ENCODE measurements at places on chromosomes 2 and 18.

- no peak for DNase-seq
These were observed 83.1 kb downstream of the PTH2R start for GRCh38 chr2:208489687-208490086.

GRCh38 chr2:217740178-217740577 is 262.6 kb downstream of the TNS1 start:
- no peak for DNase-seq

DNA sequence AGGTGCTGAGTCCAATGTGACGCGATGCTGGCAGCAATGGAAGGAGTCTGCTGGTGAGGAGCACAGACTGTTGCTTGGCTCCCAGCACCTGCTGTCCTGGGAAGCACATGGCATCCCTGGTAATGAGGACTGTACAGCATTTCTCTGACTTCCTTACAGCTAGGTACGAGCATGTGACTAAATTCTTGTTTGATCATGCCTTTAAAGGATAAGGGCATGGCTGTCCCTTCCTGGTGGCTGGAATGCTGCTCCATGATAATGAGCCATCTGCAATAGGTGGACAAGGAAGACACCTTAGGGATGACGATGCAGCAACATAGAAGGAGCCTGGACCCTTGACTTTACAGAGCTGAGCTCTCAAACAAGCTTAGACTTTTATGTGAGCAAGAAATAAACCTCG is 278.0 kb upstream of the SPRED2 start:
- DNase-seq, result no peak

DNA sequence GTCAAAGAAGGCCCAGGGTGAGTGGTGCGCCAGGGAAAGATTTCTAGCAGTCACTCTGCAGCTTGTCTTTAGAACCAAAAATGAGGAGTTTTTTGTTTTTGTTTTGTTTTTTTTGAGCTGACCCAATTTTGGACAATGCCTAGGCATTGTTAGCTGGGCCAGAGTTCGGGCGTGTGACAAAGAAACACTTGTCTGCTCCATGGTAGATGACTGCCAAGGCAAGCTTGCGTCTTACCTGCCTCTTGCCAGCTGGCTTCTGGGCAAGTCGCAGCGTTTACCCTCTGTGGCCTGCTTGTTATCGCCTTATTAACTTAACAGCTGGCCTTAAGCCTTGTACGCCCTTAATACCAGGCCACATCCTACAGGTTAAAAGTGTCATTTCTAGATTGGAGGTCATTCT is 114.3 kb downstream of the GALNT1 start:
- DNase-seq, result no peak

- peak; percentile 33 for DNase-seq
These were observed 91.9 kb upstream of the STK17B start for GRCh38 chr2:196263181-196263747.

- DNase-seq, result no peak
These were observed 1.0 kb upstream of the NPHP1 start for GRCh38 chr2:110205660-110206455.

- peak; percentile 39 for DNase-seq
These were observed 43.7 kb upstream of the SEMA4C start for GRCh38 chr2:96913398-96914202.

GRCh38 chr2:127220768-127221527 is 849 bp upstream of the CYP27C1 start:
- no peak for DNase-seq

DNA sequence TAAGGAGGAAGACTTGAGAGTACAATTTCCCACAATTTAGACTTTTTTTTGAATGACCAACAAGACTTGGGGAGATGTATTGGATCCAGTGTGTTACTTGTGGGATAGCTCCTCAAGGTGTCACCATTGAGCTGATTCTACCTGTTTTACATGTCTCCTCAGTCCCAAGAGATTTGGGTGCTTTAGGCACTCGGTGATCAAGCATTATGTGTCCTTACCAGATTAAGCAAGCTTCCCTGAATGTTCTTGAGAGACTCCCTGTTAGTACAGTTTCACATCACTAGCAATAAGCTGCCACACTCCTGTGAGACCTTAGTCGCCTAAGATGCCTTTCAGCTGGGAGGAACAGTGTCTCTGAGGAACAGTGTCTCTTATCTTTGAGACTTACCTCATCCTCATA is 384.3 kb upstream of the SYT4 start:
- DNase-seq, result no peak

DNA sequence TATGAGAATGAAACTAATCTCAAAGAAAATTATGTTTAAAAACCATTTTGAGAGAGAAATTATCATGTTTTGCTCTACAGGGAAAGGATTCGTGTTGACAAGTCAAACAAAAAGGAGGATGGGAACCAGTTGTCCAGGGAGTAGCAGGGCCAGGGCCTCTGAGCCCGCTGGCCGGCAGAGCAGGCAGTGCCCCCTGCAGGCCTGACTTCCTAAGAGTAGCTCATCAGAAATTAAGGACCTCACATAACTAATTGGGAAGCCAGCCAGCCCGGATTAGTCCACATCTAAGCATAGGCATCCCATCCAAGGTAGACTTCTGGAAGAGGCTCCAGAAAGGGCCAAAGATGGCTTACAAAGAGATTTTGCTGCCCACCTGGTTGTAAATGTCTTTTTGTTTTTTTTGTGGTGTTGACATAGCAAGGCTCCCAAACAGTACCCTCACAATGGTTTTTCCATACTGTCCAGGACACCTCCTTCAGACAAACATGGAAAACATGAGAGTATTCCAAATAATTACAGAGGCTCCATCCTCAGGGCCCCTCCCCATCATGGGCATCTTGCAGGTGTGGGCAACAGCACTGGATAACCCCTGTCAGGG is 241.2 kb upstream of the TANK start:
- peak; percentile 2 for DNase-seq

DNA sequence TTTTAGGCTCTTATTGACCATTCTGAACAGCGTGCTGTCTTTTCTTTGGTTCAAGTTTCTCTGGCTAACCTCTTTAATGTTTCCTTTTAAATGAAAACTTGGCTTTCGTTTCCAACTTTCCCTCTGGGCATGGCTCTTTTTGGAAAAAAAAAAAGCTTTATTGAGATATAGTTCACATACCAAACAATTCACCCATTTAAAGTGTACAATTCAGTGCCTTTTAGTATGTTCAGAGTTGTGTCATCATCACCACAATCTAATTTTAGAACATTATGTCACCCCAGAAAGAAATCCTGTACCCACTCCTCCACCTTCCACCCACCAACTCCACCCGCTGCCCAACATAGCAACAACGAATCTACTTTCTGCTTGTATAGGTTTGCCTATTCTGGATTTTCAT is 322.4 kb downstream of the ADCYAP1 start:
- no peak for DNase-seq

GRCh38 chr2:85428343-85428881 is 9.9 kb downstream of the SH2D6 start:
- DNase-seq, result no peak

DNA sequence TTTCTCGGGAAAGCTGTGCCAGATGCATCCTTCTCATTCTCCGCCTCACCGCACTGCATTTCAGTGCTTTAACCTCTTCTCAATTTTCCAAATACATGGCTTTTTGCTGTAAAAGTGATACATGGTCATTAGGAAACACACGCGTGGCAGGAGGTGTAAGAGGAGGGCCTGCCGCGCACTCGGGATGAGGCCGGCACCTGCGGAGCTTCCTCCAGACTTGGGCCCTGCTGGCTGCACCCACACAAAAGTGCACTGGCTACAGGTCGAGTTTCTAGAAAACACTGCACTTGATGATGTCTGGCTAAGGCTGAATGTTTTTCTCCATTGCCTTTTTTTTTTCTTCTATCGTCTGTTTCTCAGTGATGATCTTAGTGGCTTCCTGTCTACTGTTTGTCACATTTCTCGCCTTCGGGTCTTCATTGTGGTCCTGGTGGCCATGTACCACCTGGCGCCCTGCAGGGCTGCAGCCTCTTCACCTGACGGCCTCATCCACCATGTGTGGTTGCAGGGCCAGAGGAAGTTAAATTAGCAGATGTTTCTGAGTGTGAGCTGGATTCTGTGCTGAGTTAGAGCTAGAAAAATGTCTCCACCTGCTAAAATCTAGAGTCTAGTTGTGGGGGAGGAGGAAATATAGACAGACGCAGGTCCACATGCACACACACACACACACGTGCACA is 7.6 kb downstream of the KCNG2 start:
- no peak for DNase-seq

DNA sequence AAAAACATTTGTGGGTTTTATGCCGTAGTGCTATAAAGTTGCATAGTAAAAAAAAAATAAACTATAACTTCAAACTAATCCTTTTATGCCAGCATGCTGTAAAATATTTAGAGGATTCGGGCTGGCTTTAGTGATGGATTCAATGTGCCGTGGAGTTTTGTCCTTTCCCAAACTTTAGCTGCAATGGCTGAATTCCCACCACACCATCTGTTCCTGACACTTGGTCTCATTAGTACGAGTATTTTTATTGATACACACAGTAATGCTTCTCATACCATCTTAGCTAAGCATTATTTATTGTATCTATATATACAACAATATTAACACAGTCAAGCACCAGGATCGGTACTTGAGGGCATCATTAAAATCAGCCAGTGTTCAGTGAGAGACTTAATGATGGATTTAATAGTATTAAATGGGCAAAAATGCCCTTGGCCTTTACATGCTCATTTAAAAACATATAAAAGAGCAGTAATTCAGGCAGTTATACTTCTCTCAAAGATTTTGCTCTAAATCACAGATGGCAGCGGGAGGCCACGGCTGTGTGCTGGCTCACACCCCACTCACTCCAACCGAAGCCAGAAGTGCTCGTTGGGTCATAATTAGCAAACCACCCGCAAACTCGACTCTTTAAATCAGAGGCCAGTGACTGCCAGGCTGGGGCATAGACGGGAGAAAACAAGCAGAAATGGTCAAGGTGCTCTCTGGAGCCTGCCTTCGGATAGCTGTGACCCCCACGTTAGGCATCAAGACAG is 297.0 kb upstream of the REV1 start:
- DNase-seq, result no peak

DNA sequence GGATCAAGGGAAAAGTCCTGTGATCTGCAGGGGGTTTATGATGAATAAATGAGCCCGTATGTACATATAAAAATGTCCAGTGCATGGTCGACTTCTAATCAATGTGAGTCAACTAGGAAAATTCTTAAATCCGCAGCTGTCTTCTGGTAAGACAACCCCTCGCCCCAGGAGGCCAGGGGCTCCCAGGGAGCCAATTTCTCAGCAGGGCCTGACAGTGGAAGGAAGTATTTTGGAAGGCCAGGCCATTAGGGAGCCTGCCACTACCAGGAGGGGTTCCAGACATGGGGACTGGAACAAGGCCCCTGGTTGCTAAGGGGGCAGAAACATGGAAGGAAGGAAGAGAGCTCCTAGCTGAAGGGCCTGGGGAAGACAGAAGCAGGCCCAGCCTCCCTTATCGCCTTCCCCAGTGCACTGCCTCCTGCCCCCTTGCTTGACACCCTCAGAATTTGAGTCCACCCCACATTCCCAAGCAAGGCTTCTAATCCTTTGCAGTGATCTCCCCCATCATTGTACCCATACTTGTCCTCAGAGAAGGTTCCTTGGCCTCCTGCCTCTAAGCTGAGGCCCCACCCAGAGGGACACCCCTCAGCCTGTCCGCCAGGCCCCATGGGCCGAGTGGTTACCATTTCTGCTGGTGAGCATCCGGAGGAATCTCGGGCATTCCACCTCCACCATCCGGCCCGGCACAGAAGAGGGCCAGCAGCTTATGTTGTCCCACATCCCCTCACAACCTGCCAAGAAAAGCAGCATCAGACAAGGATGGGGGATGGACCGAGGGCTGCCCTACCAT is 45.9 kb downstream of the SCTR start:
- no peak for DNase-seq

GRCh38 chr2:185466915-185467314 is 271.7 kb upstream of the FSIP2 start:
- no peak for DNase-seq

- no peak for DNase-seq
These were observed 59.8 kb downstream of the BCL2 start for GRCh38 chr18:63259567-63260379.

DNA sequence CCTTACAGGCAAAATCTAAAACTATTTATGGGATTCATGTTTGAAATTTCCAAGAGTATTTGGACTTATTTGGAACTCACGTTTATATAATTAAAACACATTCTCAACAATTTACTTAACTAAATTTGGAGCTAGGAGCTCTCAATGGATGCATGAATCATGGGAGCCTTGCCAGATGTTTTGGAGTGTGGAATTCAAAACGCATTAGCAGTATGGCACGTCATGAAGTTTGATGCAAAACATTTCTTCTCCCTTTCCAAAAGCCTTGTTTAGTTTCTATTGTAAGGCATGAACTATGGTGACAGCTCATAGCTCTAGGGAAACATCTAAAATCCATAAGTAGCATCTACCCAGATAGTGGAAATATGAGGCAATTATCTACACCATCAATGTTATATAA is 701.6 kb downstream of the SATB2 start:
- DNase-seq, result no peak

- DNase-seq, result no peak
These were observed 27.0 kb upstream of the ST3GAL5 start for GRCh38 chr2:85915606-85916303.

GRCh38 chr18:13621886-13622619 is 104.3 kb downstream of the FAM210A start:
- no peak for DNase-seq

- DNase-seq, result no peak
These were observed 253.7 kb upstream of the LINC00305 start for GRCh38 chr18:64402636-64403035.

DNA sequence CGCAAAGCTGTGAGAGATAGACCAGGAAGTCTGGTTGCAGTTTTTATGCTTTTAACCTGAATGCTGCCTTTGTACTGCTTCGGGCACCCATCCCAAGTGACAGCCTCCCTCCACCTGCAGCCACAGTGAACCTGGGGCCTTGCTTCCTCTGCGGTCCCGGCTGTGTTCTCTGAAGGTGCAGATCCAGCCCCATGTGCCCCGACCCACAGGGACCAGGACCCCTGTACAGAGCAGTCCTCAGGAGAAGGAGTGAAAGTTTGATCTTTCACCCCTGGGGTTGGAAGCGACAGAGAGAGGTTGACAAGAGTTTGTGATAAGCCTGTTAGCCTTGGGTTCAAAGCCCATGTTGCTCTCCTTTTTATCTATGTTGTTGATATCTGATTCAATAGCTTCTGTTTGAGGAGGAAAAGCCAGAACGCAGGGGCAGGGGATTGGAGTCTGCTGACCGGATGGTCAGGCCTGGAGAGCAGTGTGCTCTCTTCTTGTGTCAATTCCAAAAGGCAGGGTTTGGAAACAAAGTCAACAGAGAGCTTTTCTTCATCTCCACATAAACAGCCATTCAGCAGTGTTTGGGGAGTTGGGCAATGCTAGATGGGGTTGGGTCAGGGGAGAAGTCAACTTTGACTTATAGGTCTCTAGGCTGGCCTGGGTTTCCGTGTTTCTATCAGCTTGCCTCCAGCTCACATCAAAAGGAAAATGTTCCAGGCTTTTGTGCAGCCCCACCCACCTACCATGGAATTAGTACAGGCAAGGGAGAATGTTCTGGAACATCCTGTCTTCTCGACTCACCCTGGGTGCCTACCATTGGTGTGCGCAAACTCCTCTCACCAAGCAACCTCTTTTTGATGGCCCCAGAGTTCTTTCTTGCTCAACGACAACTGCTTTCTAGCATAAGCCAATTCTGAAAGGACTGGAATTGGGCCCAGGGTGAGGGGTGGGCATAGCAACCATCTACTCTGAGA is 214.9 kb downstream of the ALPK2 start:
- no peak for DNase-seq

Measured in stimulated activated CD8-positive, alpha-beta memory T cell treated with anti-CD3 and anti-CD28 coated beads, Interleukin-7, amount 100 ng/mL, for 4 hours (primary cell).